GM10248 (cell line): ENCODE measurements at places on chromosomes 5 and 9.

DNA sequence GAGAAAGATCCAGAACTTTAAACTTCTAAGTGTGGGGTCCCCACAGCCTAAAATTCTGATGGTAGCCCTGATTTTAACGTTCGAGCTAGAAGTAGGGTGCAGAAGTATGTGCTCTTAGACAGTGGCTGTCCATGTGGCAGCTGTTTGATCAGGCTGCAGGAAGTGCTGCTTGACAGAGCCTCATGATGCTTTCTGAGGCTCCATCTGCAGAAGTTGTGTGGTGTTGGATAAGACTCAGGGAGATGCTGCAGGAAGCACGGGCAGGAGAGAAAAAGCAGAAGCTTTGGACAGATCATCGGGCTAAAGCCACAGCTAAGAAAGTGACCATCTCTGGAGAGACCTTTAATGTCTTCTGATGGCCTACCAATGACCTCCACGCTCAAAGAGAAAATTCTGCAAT is 8.1 kb downstream of the MTMR12 start:
- DNase-seq = no peak

DNA sequence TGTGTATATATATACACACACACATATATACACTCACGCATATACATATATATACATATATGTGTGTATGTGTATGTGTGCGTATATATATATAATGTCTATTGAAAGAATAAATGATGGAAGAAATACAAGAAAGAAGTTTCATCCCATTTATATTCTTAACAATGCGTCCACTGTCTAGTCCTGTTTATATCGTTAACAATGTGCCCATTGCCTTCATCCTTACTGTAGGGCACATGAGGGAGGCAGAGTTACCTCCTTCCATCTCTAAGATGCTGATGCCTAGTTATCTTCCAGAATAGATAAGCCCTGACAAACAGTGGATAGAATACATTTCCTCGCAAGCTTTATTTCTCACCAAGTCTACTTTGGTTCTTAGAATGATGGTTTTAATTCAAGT is 389.8 kb upstream of the SEMA6A start:
- DNase-seq = no peak

DNA sequence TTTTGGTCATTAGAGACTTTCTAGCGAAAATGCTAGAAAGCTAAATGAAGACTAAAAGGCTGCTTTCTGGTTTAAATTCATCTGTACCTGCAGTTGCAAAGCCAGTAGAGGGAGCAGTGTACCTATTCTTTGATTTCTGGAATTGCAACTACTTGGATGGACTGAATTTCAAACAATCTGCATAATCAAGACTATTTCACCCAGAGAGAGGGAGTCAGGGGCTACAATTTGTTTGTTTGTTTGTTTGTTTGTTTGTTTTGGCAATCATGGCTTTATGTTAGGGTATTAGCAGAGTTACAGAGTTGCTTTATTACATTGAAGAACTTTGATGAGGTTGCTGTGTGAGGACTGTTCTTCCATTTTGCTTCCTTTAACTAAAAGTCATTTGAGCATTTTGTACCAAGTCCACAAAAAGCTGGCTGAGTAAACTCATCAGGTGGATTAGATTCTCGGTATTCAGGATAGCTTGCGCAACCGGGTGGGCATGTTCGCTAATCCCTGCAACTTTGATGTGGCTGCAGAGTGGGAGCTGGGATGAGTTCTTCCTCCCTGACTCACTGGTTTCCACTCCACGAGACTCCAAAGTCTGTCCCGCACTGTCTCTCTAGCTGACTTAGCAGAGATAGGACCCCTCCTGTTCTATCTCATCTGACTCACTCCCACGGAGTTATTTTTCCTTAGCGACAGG is 80.0 kb upstream of the TUT7 start:
- DNase-seq = peak; percentile 48

DNA sequence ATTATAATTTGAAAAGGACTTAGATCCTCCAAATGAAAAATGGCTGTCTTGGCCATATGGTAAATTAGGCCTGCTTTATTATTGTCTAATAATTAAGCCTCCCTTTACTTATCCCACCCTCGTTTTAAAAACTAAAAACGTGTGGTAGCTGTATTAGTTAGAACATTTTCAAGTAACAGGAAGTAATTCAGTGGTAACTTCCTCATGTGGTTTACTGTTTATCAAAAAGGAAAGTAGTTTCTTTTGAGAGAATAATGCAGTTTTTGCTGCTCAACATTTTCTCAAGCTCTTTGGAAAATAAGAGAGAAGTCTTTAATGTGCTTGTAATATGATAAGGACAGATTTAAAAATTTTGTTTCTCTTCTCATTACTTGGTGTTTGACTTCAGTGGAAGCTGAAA is 26.0 kb downstream of the ZCCHC7 start:
- DNase-seq = peak; percentile 20

DNA sequence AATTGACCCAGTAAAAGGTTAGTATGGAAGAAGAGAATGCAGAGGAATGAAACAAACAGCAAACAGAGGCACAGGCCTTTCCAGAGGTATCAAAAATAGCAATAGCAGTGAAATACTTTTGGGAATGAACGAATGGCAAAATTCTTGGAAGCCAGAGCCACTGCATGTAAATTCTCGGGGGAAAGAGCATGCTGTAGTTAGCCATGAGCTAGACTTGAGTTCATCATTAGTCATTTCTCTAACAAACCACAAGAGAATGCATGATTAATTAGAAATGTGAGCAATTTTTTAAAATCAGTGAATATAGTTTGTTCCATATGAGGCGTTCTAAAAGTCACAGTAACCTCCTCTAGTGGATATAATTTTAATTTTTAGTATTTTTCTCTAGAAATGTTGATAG is 170.3 kb upstream of the PRR16 start:
- DNase-seq = no peak

GRCh38 chr9:37747271-37747753 is 6.3 kb upstream of the TRMT10B start:
- DNase-seq = peak; percentile 86

DNA sequence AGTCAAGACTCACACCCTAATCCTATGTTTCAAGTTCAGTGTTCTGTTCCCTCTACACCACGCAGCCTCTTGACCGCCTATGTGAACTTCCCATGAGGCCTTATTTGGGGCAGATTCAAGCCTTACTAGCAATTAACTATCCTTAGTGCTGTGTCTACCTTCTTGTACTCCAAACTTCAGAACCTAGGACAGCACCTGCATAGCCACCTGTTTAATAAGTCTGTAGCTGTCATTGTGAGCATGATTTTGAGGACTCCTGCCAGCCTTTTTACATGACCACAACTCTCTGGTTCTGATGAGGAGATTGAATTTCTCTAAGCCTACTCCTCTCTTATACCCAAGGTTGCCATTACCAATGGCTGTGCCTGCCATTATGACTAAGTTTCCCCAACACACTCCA is 50.8 kb upstream of the PCSK1 start:
- no peak for DNase-seq

- no peak for DNase-seq
Measured at GRCh38 chr5:151079838-151080612, 809 bp downstream of the TNIP1 start.

- DNase-seq = no peak
Measured at GRCh38 chr5:68012429-68012828, 203.1 kb upstream of the PIK3R1 start.

GRCh38 chr9:123120953-123121352 is 87.5 kb downstream of the GPR21 start:
- DNase-seq = no peak

DNA sequence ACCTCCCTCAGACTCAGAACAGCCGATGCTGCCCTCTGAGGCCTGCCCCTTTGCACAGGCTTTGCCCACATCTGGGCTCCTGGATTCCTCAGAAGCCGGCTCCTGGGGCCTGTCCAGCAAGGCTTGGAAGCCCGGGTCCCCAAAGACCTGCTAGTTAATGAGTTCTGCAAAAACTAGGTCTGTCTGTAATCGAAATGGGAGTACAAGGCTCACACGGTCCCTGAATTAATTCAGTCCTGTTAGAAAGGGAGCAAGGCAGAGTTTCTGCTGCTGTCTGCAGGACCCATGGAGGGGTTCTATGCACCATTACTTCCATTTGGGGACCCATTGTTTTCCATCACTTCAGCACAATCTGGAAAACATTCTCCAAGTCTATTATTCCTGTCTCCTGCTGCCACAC is 221.8 kb downstream of the MELK start:
- DNase-seq = no peak

DNA sequence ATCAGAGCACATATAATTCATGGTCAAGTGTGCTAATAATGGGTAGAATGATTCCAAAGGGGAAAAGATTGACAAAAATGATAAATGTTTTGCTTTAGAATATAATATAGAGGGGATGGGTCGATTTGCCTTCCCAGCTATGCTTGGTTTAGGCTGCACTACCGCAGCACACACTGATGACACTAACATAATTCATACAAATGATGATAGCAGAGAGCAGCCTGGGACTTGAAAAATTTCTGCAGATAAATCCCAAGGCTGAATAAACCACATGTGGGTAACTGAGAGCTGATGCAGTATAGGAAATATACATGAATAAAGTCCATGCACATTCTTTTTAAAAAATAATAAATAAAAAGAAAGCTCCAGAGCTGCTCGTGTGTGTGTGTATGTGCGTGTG is 54.5 kb downstream of the EFNA5 start:
- no peak for DNase-seq

DNA sequence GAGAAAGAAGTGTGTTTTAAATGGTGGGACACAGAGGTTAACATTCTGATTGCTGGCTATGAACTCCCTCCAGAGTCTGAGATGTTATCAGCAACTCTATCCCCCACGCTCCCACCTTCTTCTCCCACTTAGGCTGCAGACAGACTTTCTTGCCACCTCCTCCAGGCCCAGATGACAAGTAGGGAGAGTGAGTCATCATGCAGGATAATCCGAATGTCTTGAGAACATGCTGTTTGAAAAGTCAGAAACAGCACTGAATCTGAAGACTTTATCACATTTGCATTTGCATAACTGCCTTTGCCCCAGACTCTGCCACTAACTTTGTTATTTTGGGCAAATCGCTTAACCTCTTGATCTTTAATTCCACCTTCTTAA is 139.8 kb downstream of the ESM1 start:
- DNase-seq = no peak

DNA sequence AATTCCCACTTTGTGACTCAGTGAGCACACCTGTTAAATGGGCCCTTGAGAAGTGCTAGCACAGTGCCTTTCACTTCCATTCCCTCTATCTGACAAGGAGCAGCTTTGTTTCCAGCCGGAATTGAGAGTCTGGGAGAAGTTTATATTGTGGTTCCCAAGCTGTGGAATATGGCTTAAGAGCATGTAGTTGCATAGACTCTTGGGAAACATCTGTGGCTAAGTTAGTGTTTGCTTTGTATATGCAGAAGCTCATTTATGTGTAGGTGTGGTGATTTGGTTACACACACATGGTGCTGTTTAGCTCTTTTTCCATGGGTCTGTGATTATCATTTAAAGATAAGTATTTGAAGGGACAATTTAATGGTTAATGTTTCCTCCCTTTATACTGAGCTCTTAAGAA is 110.5 kb upstream of the HMHB1 start:
- DNase-seq = no peak

GRCh38 chr5:71938895-71939294 is 168.4 kb upstream of the MAP1B start:
- DNase-seq = no peak
